ENCODE measurements at places on chromosomes 1 and 21.

DNA sequence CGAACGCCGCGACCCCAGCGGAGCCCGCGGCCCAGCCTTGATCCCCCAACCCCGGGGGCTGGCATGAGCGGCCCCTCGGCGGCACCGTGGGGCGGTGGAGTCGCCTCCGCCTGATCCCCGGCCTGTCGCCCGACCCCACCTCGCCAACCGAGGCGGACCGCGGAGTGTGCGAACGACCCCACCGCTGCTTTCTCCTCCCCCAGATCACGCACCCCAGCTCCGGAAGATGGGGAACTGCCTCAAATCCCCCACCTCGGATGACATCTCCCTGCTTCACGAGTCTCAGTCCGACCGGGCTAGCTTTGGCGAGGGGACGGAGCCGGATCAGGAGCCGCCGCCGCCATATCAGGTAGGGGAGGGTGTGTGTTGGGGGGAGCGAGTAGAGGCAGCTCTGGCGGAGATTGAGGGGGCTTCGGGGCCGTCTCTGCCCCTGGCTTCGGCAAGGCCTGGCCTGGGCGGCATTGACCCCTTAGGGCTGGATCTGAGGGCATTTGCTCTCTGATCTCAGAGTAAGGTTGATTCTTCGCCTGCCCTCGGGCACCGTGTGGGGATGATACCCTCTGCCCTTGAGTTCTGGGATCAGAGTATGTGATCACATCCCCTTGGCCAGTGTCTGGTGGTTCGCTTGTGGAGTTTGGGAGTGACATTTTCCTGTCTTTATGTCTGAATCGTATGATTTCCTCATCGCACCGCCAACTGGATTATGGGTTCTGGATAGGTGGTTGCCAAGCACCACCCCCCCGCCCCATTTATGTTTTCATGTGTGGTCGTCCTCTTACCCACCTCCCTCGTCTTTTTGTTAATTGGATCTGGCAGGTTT is 668 bp downstream of the RNF11 start:
- no peak for DNase-seq

GRCh38 chr1:53807916-53808315 is 30.2 kb downstream of the NDC1 start:
- no peak for DNase-seq

- DNase-seq: no peak
Measured at GRCh38 chr21:46314441-46315020, 9.1 kb downstream of the C21orf58 start.

GRCh38 chr1:173301507-173301906 is 94.4 kb upstream of the TNFSF4 start:
- no peak for DNase-seq

GRCh38 chr1:45973121-45973520 is 159.3 kb downstream of the PIK3R3 start:
- DNase-seq: no peak

DNA sequence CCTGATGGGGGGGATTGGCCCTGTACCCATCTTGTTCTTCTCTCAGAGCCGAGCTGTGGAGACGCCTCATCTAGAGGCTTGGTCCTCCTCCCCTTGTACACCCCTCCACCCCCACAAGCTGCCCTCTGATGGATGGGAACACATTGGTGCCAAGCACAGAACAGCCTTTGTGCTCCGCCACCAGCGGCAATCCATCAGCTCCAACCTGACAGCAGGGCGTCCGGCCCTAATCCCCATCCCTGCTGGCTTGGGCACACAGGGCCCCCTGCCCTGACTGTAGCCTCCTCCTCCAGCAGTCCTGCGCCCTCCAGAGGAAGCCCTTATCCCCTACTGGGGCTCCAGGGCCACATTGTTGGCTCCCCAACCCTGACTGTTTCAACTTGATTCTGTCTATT is 3.8 kb upstream of the MYOG start:
- no peak for DNase-seq

DNA sequence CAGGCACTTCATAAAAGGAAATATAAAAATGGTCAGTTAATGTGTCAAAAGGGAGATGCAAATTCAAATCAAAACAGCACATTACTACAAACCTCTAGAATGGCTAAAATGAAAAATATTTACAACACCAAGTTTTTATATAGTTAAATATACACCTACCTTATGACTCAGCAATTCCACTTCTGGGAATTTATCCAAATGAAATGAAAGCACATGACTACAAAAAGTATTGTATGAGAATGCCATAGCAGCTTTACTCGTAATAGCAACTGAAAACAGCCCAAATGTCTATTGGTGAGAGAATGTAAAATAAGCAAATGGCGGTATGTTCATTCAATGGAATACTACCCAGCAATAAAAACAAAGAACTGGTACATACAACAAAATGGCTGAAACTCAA is 175.8 kb upstream of the SPAG17 start:
- no peak for DNase-seq

GRCh38 chr21:38234395-38235142 is 22.2 kb upstream of the KCNJ15 start:
- no peak for DNase-seq

- no peak for DNase-seq
Measured at GRCh38 chr1:67376381-67376780, 53.8 kb downstream of the SERBP1 start.

GRCh38 chr1:162873671-162874666 is 13.0 kb upstream of the CCDC190 start:
- no peak for DNase-seq

- DNase-seq: no peak
Measured at GRCh38 chr1:61851849-61852669, 109.8 kb downstream of the PATJ start.

GRCh38 chr21:30354308-30355005 is 6.1 kb upstream of the KRTAP23-1 start:
- no peak for DNase-seq

DNA sequence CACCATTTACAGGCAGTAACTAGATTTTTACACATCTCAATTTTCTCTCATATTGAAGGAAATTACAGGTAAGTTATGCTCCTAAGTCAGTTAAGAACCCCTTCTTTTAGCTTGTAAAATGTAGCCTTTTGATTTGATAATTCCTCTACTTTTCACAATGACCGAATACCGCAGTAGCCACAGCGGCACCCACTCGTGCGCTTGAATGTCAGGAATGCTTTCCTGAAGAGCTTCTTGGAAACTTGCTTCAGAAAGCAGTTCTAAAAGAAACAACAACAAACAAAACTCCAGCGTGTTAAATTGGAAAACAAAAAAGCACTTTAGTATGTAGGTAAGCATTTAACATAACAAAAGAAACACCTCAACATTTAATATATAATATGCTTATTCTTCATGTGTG is 9.9 kb upstream of the DNTTIP2 start:
- no peak for DNase-seq

DNA sequence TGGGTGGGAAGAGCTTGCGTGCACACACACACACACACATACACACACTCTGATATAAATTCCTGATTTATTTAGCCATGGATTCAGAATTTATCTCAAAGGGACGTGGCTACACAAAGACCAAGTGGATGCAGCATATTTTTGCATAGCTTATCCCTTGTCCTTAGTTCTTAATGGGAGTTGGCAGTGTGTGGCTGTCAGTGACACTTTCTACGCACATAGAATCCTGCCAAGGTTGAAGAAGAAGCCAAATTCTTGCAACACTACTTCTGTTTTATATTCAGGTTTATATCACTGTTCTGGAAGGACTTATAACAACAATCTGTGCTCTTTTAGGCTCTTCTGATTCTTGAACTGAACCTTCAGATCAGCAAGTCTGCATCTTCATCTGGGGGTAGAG is 292.7 kb downstream of the CAMTA1 start:
- no peak for DNase-seq
